ENCODE measurements at places on chromosomes 3 and 15.
A peak's percentile ranks its signal among the peaks of the same experiment; 100 is the strongest.

DNA sequence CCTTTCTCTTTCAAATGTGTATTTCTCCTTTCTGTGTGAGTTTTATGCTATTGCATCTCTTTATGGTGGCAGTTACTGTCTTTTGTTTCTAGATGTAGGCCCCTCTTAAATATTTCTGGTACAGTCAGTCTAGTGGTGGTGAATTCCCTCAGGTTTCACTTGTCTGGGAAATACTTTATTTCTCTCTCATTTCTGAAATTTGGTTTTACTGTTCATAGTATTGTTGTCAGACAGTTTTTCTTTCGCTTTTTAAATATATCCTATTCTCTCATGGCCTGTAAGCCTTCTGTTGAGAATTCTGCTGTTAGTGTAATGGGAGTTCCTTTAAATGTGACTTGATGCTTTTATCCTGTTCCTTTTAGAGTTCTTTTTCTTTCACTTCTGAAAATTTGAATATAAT is 874.0 kb downstream of the PLOD2 start:
- no peaks in the 10 kb centered on the region for H3K4me1 ChIP-seq
- DNase-seq = no peak

DNA sequence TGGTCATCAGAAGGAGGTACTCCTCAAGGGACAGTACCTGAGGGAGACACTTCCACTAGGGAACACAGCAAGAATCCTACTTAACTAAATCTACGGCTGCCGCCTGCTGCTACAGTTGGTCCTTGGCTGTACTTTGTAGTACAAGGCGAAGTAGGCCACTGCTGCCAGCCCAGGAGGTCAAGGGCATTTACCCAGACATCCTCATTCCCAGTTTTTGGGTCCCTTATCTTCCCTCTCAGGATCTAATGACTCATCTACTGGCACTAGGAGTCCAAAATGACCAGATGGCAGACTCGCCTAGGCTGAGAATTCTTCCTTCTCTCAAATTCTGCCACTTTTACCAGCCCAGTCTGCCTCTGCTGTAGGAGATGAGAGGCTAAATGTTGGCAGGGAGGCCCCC is 27.1 kb upstream of the LAMP3 start:
- no peaks in the 10 kb centered on the region for H3K36me3 ChIP-seq
- H3K4me3 ChIP-seq = no peak overlapping the region
- H3K4me1 ChIP-seq = no peaks in the 10 kb centered on the region
- DNase-seq = no peak

DNA sequence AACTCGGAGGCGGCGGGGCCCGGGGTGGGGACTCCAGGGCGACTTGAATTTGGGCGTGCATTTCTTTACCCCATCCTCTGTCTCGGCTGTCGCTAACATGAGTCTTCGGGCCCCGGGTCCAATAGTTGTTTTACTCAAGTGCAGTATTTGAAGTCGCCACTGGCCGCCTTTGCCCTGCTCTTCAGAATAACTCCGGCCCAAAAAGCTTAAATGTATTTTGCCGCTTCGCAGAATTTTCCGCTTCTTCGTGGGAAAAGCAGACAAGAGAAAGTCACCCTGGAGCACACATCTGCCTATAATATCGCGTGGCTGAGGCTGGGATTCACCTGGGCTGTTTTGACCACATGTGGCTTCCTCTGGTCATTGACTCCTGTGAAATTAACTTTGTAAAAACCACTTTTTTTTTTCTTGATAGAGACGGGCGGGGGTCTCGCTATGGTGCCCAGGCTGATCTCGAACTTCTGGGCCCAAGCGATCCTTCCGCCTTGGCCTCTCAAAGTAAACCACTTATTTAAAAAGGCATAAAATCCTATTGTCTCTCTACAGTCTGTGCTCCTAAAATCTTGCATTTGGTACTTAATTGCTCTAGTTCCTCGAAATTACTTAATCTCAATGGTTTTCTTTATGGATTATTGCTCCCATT is 676 bp downstream of the CNOT10 start:
- no peaks in the 10 kb centered on the region for H3K27me3 ChIP-seq
- H3K4me3 ChIP-seq = peak overlapping the region; percentile 93
- H3K27ac ChIP-seq = peak overlapping the region; percentile 94
- peaks cover 47% of the 10 kb centered on the region for H3K4me1 ChIP-seq
- no peak for DNase-seq

DNA sequence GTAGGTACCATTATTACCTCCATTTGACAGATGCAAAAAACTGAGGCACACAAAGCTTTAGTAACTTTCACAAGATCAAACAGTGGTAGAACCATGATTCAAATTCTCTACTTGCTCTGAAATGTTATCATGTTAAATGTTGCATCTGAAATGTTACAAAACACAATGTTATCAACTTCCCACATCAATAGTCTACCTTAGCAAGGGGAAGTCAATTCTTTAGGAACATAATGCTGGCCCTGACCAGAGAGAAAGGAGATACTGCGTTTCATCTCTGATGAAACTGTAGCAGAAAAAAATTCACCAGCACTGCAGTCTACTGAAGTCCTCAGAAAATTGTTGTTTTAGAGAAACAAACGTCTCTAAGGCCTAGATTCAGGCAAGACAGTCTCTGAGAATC is 174.1 kb downstream of the SATB1 start:
- H3K36me3 ChIP-seq = no peaks in the 10 kb centered on the region
- no peak overlapping the region for H3K4me3 ChIP-seq
- no peak for DNase-seq
- H3K4me1 ChIP-seq = no peaks in the 10 kb centered on the region
- H3K27ac ChIP-seq = no peak overlapping the region
- H3K27me3 ChIP-seq = no peaks in the 10 kb centered on the region

- H3K27ac ChIP-seq = no peak overlapping the region
- H3K4me3 ChIP-seq = no peak overlapping the region
- H3K36me3 ChIP-seq = no peaks in the 10 kb centered on the region
- peaks cover 18% of the 10 kb centered on the region for H3K27me3 ChIP-seq
Observed at GRCh38 chr15:71136159-71136783, 21.0 kb downstream of the THSD4 start.

- peaks cover 14% of the 10 kb centered on the region for H3K4me1 ChIP-seq
- no peak overlapping the region for H3K4me3 ChIP-seq
- no peak for DNase-seq
- H3K27ac ChIP-seq = no peak overlapping the region
- no peaks in the 10 kb centered on the region for H3K36me3 ChIP-seq
Observed at GRCh38 chr3:30231277-30232141, 374.9 kb upstream of the TGFBR2 start.

DNA sequence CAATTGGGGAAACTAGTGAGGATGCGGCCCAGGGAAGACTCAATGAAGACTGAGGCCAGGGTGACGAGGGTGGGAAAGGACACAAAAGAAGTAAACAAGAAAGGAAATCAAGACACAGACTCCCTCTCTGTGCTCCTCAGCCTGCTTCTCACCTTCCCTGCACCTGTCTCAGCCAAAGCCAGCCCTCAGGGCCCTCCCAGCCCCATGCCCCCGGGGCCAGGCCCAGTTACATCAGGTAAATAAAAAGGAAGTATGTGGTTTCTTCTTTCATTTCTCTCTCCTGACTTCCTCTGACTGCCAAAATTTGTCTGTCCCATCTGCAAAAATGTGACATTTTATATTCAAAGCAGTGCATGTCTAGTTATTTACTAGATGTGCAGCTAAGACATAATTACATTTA is 328.0 kb downstream of the UACA start:
- H3K36me3 ChIP-seq = no peaks in the 10 kb centered on the region
- H3K4me1 ChIP-seq = peaks cover 28% of the 10 kb centered on the region
- H3K27ac ChIP-seq = peak overlapping the region; percentile 6
- H3K4me3 ChIP-seq = peak overlapping the region; percentile 30

DNA sequence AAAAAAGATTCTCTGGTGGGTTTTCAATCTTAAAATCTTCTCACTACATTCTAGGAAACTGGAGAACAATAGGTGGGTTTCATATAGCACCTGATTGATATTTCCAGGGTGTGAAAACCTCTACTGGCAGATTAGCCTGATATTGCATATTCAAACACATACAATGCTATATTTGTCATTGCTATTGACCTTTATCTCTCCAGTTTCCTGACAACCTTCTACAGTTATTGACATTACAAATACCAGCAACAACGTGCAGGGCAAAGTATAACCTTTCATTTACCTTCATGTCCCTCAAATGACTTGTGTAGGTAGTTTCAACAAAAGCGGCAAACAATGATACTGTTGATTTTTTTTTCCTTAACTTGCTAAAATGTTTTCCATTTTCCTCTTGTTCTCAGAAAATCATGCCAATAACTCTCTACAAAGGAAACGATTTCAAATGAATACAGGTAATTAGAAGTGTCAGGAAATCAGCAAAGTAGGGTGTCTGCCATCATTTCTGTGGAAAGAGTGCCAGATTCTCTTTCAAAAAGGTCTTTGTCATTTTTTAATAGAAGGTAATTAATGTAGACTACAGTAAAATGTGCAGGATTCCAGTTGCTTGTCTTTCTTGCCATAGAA is 72.6 kb upstream of the CDIN1 start:
- H3K4me1 ChIP-seq = no peaks in the 10 kb centered on the region
- no peak for DNase-seq
- no peak overlapping the region for H3K4me3 ChIP-seq
- no peak overlapping the region for H3K27ac ChIP-seq
- no peaks in the 10 kb centered on the region for H3K36me3 ChIP-seq
- H3K27me3 ChIP-seq = peaks cover 16% of the 10 kb centered on the region

DNA sequence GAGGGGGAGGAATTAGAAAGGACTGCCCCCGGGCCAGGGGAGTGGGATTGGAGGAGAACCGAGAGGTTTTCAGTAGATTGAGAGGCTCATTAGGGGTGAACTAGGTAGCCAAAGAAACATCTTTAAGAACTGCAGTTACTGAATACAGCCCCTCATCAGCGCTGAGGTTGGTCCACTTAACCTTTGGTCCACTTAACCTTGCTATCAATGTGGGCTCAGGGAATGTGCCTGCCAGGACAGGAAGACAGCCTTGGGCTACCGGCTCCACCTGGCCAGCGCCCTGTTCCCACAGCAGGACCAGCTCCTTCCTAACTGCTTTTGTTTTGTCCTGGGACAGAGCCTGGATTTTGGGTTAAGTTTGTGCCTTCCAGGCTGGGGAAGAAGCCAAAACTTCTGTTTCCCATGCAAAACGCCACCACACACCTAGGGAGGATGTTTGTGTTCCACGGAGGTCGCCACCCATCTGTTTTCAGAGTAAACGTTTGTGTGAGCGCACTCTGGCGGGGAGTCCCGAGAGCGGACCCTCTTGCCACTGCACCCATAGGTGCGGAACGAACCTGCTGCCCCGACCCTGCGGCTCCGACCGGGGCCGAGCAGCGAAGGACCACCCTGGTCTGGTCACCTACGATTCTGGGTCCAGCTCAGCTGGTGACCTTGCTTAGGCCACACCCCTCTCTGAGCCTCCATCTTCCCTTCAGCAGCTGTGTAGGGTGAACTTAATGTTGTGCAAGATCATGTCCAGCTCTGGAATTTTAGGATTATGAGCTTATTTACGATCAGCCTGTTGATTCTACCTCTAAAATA is 107.4 kb downstream of the VGLL4 start:
- no peaks in the 10 kb centered on the region for H3K36me3 ChIP-seq
- H3K4me3 ChIP-seq = no peak overlapping the region
- no peak for DNase-seq
- no peaks in the 10 kb centered on the region for H3K27me3 ChIP-seq
- H3K27ac ChIP-seq = no peak overlapping the region

DNA sequence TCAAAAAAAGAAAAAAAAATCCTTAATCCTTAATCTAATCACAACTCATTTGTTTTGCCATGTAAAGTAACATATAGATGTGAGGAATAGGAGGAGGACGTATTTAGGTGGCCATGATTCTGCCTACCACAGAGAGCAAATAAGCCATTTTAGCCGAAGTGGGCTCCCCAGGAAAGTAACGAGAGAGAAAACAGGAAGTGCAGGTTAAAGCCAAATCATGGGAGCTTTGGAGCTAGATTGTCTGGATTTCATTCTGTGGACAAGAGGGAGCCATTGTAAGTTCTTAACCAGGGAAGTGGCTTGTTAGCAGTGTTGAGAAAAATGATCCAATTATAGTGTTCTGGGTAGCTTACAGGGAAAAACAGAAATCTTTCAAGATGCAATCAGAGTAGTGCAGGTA is 9.4 kb downstream of the TMOD2 start:
- H3K36me3 ChIP-seq = no peaks in the 10 kb centered on the region
- no peaks in the 10 kb centered on the region for H3K27me3 ChIP-seq
- DNase-seq = no peak
- H3K27ac ChIP-seq = no peak overlapping the region

DNA sequence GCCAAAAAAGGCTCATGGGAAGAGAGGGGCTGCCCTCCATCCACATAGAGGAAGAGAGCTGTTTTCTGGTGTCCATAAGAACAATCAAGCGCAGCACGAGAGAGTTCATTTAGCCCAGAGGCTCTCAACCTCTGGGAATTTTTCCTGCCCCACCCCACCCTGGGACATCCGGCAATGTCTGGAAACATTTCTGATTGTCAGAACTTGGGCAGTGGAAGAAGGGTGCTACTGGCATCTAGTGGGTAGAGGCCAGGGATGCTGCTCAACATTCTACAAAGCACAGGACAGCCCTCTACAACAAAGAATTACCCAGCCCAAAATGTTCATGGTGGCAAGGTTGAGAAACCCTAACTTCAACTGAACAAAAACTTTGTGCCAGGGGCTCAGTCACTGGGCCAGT is 92.9 kb downstream of the RAB11A start:
- no peak for DNase-seq
- H3K4me1 ChIP-seq = peaks cover 2% of the 10 kb centered on the region
- H3K27me3 ChIP-seq = peaks cover 9% of the 10 kb centered on the region
- H3K27ac ChIP-seq = peak overlapping the region; percentile 69

GRCh38 chr3:194067949-194068362 is 68.0 kb upstream of the HES1 start:
- no peak overlapping the region for H3K27ac ChIP-seq
- H3K4me1 ChIP-seq = peaks cover 10% of the 10 kb centered on the region
- H3K36me3 ChIP-seq = no peaks in the 10 kb centered on the region
- peaks cover 6% of the 10 kb centered on the region for H3K27me3 ChIP-seq
- no peak for DNase-seq
- no peak overlapping the region for H3K4me3 ChIP-seq

GRCh38 chr3:33456756-33457155 is 16.6 kb upstream of the UBP1 start:
- no peak for DNase-seq
- H3K4me3 ChIP-seq = no peak overlapping the region
- peaks cover 8% of the 10 kb centered on the region for H3K36me3 ChIP-seq
- H3K27ac ChIP-seq = no peak overlapping the region
- peaks cover 6% of the 10 kb centered on the region for H3K27me3 ChIP-seq

DNA sequence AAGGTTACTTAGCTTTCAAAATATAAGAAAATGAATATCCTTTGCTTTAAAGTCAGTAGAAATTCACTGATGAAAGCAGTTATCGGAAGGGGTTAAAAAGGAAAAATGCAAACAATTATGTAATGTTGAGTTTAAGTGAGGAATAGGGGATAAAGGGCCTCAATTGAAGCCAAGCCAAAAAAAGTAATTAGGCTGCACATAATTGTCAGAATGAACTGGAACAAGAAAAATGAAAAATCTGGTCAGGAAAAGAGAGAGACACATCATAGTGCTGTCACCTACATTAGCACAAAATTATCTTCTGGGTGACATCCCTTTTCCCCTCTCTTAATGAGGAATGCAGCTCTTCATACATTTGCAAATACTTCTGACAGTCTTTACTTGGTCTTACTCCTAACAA is 48.8 kb upstream of the PIK3R4 start:
- no peaks in the 10 kb centered on the region for H3K4me1 ChIP-seq
- H3K27me3 ChIP-seq = peaks cover 3% of the 10 kb centered on the region
- no peak for DNase-seq
- H3K36me3 ChIP-seq = no peaks in the 10 kb centered on the region
- H3K27ac ChIP-seq = no peak overlapping the region

Data from naive thymus-derived CD8-positive, alpha-beta T cell (primary cell).